ENCODE measurements at places on chromosomes 16 and 17.
A peak's percentile ranks its signal among the peaks of the same experiment; 100 is the strongest.

DNA sequence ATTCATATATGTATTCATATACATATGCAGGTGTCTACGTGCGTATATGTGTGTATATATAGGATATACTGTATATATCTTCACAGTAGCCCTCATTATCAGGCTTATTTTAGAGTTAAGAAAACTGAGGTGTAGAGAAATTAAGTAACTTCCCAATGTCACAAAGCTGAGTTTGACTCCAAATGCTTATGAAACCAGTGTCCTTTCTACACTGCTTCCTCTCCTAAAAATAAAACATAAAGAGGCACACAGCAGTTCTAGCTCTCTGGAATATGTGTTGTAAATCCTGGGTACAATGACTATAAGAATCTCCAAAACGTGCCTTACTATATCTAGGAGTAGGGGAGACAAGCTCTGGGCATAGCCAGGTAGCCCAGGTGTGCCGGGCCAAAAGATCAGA is 40.0 kb upstream of the CCL1 start:
- no peak for DNase-seq

DNA sequence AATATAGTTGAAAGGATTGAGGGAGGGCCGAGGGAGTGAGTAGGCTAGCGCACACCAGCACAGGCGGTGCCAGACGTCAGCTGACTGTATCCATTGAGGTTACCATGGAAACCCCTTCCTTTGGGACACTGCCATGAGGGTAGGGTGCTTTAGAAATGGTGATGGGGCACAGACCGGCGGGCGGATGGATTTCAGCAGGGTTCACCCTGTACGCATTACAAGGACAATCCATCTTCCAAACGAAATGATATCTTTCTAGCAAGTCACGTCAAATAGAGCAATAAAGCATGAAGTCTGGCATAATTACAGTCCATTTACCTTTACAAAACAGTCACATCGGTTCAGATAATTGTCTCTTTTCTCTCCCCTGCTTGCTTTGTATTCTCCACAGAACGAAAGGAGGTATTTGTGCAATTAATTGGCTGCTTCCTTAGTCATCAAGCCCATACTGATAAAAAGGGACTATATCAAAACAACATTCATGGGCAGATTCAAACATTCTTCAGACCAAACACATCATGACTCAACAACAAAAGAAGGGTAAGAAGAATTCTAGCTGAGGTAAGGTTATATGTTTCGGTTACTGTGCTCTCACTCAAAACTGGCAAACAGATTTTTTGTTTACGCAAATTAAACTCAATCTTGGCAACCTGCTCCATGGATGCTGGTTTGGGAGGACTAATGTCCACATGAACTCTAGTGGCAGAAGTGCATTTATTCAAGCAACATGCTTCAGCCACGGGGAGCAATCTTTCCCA is 140.6 kb downstream of the CDK5R1 start:
- no peak for DNase-seq

DNA sequence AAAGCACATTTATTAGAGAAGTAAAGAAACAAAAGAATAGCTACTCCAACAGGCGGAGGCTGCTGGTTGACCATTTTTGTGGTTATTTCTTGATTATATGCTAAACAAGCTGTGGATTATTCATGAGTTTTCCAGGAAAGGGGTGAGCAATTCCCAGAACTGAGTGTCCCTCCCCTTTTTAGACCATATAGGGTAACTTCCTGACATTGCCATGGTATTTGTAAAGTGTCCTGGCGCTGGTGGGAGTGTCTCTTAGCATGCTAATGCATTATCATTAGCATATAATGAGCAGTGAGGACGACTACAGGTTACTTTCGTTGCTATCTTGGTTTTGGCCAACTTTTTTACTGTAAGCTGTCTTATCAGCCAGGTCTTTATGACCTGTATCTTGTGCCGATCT is 12.2 kb upstream of the HS3ST4 start:
- no peak for DNase-seq

- DNase-seq = no peak
Observed at GRCh38 chr17:43986225-43986981, 18.0 kb upstream of the NAGS start.

GRCh38 chr16:72665701-72666100 is 382.2 kb downstream of the ZFHX3 start:
- DNase-seq = no peak

- DNase-seq = no peak
Observed at GRCh38 chr17:19883537-19884215, 15.9 kb upstream of the ULK2 start.

DNA sequence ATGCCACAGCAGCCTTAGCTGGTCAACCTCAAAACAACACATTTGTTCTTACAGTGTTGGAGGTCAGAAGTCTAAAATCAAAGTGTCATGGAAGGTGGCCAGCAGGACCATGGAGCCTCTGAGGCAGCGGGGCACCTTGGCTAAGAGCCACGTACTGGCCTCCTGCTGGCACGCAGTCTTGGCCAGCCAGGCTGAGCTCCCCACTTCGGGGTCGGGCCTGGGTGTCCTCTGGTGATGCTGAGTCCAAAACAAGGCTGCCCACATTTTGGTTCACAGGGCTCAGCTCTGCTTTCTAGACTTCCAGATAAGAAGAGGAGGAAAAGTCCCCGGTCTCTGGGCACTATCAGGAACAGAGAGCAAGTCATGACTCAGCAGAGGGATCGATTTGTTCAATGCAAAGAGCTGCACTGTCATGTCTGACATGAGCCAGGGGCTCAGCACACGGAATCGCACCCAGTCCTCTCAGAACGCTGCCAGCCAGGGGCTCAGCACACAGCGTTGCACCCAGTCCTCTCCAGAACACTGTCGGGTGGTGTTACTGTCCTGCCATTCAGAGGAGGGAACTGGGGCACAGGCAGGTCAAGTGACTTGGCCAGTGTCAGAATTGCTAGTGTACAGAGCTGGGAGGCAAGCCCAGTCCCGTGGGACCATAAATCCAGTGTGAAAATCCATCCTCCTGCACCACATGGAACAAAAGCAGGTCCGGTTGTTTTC is 2.5 kb downstream of the LGALS9 start:
- DNase-seq = no peak

- peak; percentile 0 for DNase-seq
Observed at GRCh38 chr16:69930117-69930776, 20.9 kb upstream of the CLEC18A start.

GRCh38 chr16:23679274-23679985 is 741 bp downstream of the PLK1 start:
- peak; percentile 33 for DNase-seq

DNA sequence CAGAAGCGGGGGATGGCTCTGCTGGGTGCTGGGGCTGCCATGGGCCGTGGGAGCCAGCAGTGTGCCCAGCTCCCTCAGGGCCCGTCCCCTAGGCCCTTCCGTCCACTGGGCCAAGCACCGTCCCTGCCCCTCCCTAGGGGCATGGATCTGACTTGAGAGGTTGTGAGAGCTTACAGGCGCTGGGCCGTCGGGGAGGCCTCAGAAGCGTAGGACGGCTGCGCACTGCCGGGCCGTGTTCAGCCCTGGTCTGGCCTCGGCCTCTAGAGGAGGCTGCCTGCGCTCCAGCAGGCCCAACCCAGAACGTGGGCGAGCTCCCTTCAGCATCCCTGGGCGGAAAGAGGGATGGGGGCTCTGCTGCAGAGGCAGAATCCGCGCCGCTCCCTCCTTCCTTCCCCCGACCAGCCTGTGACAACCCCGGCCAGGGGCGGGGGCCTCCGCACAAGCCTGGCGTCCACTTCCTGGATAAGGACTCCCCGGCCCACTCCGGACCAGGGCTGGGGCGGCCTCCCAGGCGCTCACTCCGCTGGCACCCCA is 685 bp upstream of the MPG start:
- DNase-seq = peak; percentile 23

- DNase-seq = no peak
Observed at GRCh38 chr16:9049241-9049640, 42.2 kb upstream of the HAPSTR1 start.

- DNase-seq = no peak
Observed at GRCh38 chr17:32299580-32300164, 34.0 kb downstream of the RHBDL3 start.

- DNase-seq = no peak
Observed at GRCh38 chr17:27533874-27534815, 77.9 kb downstream of the KSR1 start.

GRCh38 chr17:27919079-27919478 is 25.9 kb upstream of the LYRM9 start:
- DNase-seq = no peak

- DNase-seq = no peak
Observed at GRCh38 chr16:69397821-69398521, 12.2 kb upstream of the TERF2 start.

DNA sequence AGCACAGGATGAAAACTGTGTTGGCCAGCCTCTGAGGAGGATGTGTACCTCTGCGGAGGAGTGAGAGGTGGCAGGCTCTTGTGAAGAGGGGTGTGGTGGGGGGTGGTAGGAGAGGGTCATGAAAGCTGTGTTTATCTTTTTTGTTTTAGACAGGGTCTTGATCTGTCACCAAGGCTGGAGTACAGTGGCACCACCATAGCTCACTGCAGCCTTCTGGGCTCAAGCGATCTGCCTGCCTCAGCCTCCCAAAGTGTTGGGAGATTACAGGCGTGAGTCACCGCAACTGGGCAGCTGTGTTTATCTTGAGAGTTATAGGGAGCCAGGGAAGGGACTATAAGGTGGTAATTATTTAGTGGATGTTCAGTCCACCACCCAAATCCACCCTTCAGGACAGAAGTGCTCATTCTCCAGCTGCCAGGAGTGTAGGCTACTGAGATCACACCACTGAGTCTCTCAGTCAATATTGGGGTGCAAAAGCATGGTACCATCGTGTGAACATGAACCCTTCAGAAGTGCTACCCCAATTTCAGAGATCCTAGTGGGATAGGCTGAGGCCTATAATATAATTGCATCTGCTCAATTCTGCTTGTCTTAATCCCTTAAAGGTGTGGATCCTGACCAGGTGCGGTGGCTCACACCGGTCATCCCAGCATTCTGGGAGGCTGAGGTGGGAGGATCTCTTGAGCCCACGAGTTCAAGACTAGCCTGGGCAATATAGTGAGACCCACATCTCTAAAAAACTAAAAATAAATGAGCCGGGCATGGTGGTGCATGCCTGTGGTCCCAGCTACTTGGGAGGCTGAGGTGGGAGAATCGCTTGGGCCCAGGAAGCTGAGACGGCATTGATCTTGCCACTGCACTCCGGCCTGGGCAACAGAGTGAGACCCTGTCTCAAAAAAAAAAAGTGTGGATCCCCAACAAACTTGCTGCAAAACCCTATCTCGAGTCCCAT is 788 bp upstream of the EXOC3L1 start:
- no peak for DNase-seq

- DNase-seq = no peak
Observed at GRCh38 chr16:58045096-58045495, 19.5 kb downstream of the MMP15 start.

GRCh38 chr17:10984220-10984619 is 146.3 kb upstream of the PIRT start:
- DNase-seq = no peak

DNA sequence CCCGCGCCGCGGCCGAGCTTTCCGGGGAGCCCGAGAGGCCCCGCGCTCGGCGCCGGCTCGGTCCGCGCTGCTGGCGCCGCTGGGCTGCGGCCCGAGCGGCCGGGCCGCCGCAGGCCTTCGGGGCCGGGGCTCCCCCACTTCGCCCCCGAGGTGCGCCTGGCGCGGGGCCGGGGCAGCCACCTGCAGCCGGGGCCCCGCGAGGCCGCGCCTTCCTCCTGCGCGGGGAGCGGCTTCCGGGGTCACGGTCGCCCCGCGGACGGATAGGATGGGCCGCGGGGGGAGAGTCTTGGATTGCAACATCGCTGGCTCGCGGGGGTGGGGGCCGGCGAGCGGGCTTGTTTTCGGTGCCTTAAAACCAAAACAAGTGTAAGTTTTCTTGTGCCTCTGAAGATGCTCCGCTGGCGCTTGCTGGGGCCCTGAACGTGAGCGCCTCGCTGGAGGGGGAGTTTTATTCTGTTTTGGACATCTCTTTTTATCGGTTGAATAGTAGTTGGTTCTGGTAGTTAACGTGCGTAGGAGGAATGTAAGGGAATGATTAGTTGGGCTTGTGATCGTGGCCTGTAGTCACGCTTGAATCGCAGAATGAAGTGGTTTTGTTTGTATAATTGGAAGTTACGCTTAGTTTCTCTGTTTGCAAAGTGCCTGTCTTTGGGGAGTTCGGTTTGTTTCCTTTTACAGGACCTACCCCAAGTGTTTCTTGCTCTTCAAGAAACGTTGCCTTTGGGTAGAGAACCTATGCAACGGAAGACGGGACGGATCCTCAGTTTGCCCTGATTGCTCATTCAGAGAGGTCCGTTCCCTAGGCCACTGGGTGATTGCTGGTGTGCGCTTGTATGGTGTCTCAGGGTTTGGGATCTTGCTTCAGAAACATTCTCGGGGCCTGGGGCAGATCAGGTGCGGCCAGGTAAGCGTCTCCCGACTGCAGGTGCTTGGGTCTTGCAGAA is 724 bp downstream of the UBE2I start:
- DNase-seq = no peak

- no peak for DNase-seq
Observed at GRCh38 chr17:64277831-64278562, 14.9 kb upstream of the TEX2 start.

GRCh38 chr16:50836121-50836621 is 94.3 kb downstream of the CYLD start:
- no peak for DNase-seq

DNA sequence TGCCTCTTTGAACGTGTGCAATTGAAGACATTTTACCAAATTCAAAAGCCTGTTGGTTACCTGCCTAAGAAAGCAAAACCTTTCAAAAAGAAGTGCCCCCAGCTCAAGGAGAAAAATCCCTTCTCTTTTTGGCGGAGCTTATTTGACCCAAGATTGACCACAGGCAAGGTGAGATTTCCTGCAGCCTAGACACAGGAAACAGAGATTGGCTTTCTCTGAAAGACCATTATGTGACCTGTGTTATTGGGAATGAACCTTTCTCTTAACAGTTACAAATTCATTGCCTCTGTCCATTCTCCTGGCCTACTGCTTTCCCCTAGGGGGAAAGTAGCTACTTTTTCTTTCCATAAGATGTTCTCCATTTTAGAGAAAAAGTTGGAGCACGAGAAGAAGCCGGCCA is 42.1 kb upstream of the MAF start:
- DNase-seq = no peak

GRCh38 chr16:78577630-78578029 is 478.2 kb downstream of the WWOX start:
- DNase-seq = no peak

- no peak for DNase-seq
Observed at GRCh38 chr17:43611230-43611969, 50.3 kb downstream of the MEOX1 start.

DNA sequence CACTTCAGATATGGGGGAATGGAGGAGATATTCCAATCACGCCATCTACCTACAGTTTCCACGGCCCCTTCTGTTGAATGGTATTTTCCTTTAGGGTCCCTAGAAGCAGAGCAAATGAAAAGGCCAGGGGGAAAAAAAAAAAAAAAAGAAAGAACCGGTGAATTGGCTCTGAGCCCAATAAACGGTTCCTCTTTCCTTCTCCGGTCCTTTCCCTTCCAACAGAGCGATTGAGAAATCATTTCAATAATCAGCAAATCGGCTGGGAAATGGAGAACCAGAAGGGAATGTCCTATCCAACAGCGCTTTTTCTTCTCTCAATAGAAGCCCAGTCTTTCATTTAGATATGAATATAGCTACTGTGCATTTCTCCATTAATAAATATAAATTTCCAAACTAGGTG is 26.8 kb upstream of the HOXB13 start:
- no peak for DNase-seq
